ENCODE measurements at places on chromosomes 1 and 21. TPM values are rescaled to one million over a fixed set of nuclear protein-coding genes. Genes with fewer than 3 reads are reported as not detected.

- no peak for DNase-seq
These were observed 28.4 kb downstream of the EDARADD start for GRCh38 chr1:236422517-236422876.

- DNase-seq, result no peak
These were observed 1.5 kb upstream of the ALPL start for GRCh38 chr1:21507511-21508270.

DNA sequence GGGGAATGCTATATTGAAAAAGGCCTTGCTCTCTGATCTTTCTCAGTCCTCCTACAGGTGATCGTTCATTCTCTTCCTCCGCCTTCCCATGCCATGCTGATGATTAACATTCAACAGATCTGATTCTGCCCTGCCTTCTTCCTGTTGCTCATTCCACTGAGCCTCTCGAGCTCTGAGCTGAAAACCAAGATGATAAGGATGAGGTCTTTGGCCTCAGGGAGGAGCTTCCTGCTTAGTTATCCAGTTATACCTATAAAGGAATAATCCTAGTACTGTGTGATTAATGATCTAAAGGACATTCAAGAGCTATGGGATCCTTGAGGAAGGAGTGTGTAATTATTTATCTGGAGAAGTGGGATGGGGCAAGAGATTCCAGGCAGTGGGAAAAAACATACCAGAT, 25.2 kb upstream of the MAP3K7CL start:
- no peak for DNase-seq

The COL6A2 gene
- 215 TPM for polyA plus RNA-seq

The DIP2A gene
- polyA plus RNA-seq, result 27.7 TPM

GRCh38 chr1:59685101-59685500, 129.6 kb upstream of the HOOK1 start:
- DNase-seq, result no peak

Data from right renal pelvis (tissue), 4 donors.